ENCODE measurements at places on chromosomes 3 and 15.

DNA sequence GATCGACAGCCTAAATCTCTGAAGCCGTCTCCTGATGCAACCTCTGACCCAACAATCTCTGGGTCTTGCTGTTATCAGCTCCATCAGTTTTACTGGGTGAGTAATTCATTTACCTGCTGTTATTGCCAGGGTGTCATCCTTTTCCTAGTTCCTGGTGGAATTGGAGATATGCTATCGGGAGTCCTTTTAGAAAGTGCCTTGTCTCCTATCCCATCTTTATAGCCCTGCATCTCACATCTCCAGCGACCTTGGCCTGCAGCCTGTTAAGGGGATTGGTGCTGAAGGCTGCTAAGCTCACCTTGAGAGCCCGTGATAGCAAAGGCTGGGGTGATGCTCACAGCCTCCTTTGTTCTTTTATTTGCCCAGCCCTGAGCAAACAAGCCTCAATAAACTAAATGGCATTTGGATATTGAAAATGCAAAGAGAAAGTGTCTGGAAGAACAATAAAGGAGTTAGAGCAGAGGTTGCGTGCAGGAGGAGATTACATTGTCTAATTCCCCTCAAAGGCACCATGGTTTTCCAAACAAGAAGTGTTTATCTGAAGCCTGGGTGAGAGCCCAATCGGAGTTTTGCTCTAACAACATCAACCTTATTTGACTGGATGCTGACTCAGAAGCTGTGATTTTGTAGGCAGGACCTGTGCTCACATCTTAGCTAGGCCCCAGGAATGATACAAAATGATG lies 101.8 kb downstream of the RPLP1 start:
- peak; percentile 98 for DNase-seq

GRCh38 chr3:179276743-179277142 lies 25.8 kb upstream of the KCNMB3 start:
- DNase-seq, result no peak

- DNase-seq, result no peak
Observed at GRCh38 chr15:91508633-91509032, 344.9 kb upstream of the SLCO3A1 start.

GRCh38 chr3:9696480-9697220 lies 7.0 kb upstream of the CPNE9 start:
- DNase-seq, result no peak

GRCh38 chr15:78850352-78850751 lies 22.3 kb upstream of the MORF4L1 start:
- DNase-seq, result no peak

DNA sequence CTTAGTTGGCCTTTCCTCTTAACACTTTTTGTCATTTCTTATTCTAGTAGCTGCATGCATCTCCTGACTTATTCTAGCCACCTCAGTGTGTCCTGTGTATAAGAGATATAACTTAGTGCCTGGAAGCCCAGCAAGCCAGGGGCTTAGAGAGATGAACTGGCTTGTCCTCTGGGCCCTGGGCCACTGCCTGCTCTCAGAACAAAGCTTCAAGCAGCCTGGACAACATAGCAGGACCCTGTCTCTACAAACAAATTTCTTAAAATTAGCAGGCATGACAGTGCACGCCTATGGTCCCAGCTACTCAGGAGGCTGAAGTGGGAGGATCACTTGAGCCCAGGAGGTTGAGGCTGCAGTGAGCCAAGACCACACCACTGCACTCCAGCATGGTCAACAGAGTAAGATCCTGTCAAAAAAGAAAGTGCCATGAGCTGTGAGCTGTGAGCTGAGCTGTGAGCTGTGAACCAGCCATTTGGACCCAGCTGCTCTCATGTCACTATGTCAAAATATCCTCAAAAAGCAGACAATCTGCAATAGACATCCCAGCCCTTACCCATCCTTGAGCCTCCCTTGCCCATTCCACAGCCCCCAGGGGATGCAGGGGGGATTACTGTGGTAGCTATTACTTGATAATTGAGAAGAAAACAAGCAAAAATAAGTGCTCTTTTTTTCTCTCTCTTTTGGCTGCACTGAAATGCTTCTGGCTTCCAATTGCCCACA lies 174.5 kb downstream of the OPA1 start:
- DNase-seq, result no peak

DNA sequence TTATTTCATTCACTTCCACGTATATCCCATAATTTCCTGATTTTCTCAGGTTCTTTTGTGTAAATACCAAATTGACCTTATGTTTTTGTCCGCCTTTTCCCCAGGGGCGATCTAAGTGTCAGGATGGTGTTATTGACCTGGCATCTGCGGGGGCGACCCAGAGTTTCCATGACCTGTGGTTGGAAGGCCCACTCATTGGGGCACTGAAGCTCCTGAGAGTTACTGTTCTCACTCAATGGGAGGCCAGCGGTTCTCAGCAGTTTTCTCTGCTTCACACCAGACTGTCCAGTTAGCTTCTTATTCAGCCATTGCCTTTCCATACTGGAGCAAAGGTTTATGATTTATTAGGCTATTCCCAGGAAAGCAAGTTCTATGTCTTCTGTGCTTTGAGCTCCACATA lies 53.3 kb downstream of the B3GALNT1 start:
- no peak for DNase-seq

- DNase-seq, result no peak
Observed at GRCh38 chr3:170226426-170226960, 4.3 kb downstream of the PRKCI start.

DNA sequence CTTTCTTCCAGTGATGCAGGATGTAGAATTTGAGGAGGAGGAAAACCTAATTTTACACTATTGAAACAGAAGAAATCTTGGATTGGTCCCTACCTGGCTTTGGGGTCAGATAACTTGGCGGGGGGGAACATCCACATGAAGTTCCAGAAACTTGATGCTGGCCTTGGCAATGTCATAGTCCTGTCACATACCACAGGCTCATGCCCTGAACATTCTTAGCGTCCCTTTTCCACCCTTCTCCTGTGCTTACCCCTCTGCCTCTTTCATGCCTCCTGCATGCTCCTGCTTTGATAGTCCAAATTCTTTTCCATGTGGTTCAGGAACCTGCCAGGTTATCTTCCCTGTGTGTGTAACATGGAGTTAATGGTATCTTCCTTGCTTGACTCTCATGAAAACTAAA lies 110.6 kb downstream of the UNC13C start:
- no peak for DNase-seq

DNA sequence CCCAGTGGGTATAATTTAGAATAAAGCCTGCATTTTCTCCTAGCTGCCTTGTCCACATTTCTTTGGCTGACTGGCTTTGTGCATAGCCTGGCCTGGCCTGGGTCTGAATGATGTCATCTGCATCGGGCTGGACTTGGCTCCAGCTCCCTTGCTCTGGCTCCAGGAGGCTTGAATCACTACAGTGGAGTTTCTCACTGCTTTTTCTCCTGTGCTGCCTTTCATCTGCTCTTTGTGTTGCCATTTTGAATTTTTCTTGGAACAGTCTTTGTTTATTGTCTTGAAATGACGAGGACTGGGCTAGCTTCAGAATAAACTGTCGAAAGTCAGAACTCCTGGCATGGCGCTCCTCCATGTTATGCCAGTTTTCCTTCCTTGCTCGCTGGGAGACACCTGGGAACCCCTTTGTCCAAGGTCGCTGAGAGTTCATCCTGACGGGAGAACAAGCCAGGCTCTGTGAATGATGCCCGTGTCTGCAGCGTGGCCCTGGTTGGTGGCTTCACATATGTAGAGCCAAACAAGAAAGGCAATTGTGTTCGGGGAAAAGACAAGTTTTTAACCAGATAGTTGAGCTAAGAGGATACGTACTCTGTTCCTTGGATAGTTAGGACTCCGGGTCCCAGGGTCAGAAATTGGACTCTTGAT lies 258.9 kb downstream of the PDZRN3 start:
- DNase-seq, result no peak

GRCh38 chr15:92457471-92458041 lies 63.9 kb downstream of the ST8SIA2 start:
- no peak for DNase-seq

DNA sequence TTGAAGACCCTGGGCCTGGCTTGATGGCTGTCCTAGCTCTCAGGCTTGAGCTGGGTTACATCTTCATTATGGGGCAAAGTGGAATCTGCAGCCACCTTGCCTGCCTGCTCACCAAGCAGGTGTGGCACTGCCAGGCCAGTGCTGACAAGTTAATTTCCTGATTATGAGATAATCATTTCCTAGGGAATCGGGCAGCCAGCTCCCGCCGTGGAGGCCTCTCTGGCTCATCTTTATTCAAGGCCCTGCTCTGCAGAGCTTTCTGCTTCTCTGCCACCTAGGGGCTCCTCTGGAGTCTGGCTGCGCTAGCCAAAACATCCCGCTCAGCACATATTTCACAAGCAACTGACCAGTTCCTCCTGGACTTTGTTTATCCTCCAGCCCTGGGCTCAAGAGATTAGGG lies 9.9 kb downstream of the LOXL1 start:
- peak; percentile 23 for DNase-seq

Measured in LNCaP clone FGC (cell line).